Activated naive CD4-positive, alpha-beta T cell (primary cell): ENCODE measurements at places on chromosomes 4 and X.
A peak's percentile ranks its signal among the peaks of the same experiment; 100 is the strongest.

DNA sequence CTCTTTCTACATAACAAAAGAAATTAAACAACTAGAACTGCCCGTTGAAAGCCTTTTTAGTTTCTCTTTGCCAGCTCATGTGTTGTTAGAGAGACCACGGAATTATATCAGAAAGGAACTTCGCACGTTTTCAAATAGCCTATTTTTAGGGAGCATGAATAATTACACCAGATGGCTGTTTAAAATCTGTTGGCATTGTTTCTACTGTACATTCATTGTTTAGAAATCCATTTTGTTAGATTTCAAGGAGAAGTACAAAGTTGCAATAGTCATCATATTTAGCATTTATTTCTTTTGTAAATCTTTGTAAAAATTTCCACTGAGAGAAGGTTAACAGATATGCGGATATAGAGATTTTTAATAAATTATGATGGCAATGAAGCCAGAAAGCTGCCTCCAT lies 403.0 kb upstream of the HS3ST1 start:
- no peak for DNase-seq

- no peak for DNase-seq
Measured at GRCh38 chr4:55347610-55348228, 1.7 kb downstream of the SRD5A3 start.

GRCh38 chr4:80462621-80463091 lies 127.1 kb downstream of the CFAP299 start:
- no peak for DNase-seq

GRCh38 chr4:45668128-45668527 lies 455.7 kb downstream of the GABRG1 start:
- no peak for DNase-seq

- DNase-seq: no peak
Measured at GRCh38 chr4:61831987-61832386, 631.9 kb downstream of the ADGRL3 start.

- no peak for DNase-seq
Measured at GRCh38 chr4:176753049-176753448, 39.7 kb downstream of the VEGFC start.

DNA sequence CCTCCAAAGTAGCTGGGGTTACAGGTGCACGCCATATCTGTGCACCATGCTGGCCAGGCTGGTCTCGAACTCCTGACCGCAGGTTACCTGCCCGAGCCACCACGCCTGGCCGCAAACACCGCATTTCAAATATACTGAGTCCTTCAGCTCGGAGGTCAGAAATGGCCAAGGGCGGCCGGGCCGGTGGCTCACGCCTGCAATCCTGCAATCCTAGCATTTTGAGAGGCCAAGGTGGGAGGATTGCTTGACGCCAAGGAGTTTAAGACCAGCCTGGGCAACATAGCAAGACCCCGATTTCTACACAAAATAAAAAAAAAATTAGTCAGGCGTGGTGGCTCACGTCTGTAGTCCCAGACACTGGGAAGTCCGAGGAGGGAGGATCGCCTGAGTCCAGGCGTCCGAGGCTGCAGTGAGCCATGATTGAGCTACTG lies 71.9 kb upstream of the PPP2R3B start:
- no peak for DNase-seq

- DNase-seq: no peak
Measured at GRCh38 chr4:83125738-83126141, 11.2 kb upstream of the PLAC8 start.

- no peak for DNase-seq
Measured at GRCh38 chr4:78299565-78299972, 242.4 kb downstream of the FRAS1 start.

- no peak for DNase-seq
Measured at GRCh38 chr4:38004062-38004461, 43.9 kb downstream of the PTTG2 start.

DNA sequence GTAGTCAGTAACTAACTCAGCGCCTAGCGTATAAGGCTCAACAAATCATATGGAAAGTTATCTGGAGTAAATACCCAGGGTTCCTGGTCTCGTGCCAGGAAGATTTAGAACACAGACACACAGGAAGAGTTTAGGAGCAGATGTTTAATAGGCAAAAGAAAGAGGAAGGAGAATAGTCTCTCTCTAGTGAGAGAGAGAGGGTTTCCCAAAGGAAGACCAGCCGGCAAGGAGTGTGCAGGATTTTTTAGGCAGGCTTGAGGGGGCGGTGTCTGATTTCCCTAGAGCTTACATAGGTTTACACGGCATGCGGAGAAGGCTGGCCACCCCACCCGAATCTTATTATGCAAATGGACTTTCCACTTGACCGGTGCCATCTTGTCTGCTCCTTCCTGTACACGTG lies 284.0 kb upstream of the FRG1 start:
- no peak for DNase-seq

DNA sequence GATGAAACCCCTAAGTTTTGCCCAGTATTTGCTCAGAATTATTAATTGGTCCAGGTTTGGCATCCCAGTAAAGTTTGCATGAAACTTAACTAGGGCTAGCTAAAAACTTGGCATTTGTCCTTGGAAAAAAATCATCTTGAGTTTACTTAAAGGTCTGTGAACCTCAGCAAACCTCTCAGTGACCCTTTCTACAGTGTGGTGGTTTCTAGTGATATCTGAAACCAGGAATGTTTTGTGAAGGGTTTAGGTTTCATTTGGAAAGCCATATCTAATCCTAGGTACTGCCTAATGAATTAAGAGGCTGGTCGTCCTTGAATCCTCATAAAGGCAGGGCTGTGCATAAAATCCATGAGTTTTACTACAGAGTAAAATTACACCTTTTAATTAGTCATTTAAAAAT lies 218.5 kb upstream of the ANKRD50 start:
- DNase-seq: no peak

DNA sequence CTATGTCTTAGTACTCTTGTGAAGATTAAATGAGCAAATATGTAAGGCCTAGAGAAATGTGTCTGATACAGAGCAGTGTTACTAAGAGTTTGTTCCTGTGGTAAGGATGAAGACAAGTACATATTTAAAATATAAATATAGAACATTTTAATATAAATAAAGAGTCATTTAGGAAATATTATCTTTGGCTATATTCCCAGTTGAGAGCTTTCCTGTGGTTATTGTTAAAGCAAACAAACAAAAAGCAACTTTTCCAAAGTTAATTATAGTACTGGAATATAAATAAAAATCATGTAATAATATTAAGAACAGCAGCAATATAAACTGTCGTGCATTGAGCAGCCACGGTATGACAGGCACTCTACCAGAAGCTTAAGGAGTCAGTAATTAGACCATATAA lies 472.5 kb downstream of the INPP4B start:
- no peak for DNase-seq

- peak; percentile 3 for DNase-seq
Measured at GRCh38 chrX:102712981-102713625, 855 bp downstream of the GPRASP2 start.

DNA sequence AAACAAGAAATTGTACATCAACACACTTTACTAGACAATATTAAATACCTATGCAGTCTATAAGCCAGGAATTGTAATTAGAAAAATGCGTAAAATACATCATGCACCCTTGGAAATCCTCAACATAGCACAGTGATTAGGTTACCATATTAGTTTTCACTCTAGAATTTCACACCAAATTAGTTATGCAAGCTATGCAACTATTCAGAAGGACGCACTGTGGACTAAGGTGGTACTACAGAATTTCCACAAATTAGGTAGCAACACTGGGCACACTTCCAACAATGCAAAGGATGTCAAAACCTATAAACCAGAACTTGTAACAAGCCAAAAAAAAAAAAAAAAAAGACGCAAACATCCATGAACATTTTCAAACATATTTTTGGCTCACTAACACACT lies 71.1 kb upstream of the ZCCHC13 start:
- DNase-seq: no peak

DNA sequence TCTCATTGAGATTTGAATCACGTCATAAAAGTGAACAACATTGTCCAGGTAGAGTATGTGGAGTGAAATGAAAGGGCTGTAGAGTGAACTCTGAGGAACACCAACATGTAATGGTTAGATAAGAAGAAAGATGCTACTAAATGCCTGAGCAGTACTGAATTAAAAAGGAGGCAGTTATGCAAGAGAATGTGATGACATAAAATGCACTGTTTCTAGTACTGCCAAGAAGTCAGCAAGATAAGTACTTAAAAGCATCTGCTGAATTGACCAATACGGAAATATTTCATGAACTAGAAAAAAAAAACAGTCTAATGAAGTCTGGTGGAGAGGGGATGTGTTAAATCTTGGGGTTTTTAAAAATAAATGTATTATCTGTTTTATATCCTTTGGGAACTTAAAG lies 583.8 kb upstream of the GALNT7 start:
- DNase-seq: no peak

- no peak for DNase-seq
Measured at GRCh38 chr4:62360156-62360545, 1160.0 kb downstream of the ADGRL3 start.

DNA sequence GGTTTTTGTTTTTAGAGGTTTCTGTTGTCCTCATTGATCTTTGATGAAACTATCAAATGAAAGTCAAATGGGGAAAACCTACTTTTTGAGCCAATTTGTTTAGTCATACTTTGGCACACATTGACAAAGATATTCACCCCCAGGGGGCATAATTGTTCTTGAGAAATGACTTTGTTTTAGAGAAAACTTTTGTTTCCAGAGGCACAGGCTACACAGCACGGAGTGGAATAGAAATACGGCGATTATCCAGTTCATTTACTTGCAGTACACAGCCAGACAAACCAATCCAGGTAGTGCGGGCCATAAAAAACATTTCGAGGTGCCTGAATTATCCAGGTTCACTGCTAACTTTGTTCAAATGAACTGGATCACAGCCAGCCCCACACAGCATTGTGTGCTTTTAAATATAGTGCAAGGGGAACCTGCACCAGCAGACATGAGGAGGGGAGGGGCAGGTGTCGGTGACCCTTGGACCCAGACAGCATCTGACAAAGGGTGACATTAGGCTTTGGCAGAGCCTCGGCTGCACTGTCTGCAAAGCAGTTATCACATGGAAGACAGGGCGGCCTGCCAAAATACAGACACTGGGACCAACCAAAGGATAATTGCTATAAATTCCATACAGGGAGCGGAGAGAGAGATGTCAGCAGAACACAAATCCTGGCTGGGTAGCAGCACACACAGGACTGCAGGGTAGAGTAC lies 179.6 kb upstream of the NOCT start:
- DNase-seq: no peak

GRCh38 chr4:158769175-158769921 lies 522 bp downstream of the FNIP2 start:
- peak; percentile 33 for DNase-seq

DNA sequence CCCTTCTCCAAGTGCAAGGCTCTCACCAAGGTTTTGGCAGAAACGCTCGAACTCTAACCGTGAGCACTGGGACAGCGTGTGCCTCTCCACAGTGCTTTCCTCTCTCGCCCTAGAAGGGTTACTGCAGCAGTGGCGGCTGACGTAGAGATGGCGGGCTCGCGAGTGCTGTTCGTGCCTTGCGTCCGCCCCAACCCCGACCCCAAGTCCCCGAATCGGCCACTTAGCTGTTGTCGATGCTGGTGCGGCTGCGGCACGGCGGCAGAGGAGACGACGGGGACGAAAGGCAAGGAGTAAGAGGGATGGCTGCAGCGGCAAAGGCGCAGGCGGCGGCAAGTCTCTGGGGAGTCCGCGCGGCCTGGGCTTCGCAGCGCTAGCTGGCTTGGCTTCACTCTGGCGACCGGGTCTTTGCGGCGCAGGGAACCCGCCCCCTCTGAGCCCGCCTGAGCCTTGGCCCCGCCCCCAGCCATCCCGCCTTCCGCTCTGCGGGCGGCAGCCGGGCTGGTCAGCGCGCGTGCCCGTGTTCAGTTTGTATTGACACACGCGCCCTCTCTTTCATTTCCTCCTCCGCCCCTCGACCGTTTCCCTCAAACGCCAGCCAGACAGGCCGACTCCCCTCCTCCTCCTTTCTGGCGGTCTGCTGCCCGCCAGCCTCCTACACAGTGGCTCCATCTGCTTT lies at the start of gene SPIN4:
TSS of gene SPIN4 (minus strand) at position 392 of the 676 bp plus-strand sequence. CDS start 513 bp downstream, outside the sequence.
- DNase-seq: no peak
